Activated T-cell treated with anti-CD3 and anti-CD28 coated beads, Interleukin-2, amount 50 U/mL, for 72 hours (primary cell): ENCODE measurements at places on chromosomes 5 and 9. TPM values are rescaled to one million over a fixed set of nuclear protein-coding genes. Genes with fewer than 3 reads are reported as not detected.

DNA sequence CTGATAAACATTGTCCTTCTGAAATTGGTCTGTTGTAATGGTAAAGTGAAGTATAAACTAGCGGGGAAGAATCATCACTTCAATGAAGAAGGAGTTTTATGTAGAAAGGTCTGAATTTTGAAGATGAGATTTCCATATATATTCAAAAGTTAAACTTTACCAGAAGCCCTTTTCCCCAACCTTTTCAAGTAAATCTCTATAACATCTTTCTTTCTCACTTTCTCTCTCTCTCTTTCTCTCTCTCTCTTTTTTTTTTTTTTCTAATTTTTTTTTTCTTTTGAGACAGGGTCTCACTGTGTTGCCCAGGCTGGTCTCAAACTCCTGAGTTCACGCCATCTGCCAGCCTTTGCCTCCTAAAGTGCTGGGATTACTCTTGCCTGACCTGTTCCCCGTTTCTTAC is 78.7 kb downstream of the NSD1 start:
- no peak for DNase-seq

- DNase-seq: no peak
Observed at GRCh38 chr9:112408819-112409218, 28.9 kb downstream of the HSDL2 start.

DNA sequence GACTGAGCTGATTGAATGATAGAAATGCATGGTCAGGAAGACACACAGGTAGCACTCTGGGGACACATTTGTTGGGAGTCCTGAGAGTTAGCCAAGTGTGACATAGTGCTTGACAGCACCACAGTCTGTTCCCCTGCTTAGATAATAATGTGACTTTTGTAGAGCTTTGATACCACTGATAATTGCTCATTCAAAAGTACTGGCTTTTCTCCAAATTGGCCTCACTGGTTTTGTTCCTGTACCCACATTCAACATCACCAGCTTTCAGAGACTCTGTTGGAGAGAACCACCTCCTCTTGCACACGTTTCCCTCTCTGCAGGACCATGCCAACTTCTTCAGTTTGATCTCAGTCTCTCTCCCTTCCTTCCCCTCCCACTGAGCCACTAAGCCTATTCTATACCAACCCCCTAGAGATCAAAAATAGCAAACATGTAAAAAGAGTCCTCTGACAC is 52.5 kb upstream of the IL7R start:
- no peak for DNase-seq

DNA sequence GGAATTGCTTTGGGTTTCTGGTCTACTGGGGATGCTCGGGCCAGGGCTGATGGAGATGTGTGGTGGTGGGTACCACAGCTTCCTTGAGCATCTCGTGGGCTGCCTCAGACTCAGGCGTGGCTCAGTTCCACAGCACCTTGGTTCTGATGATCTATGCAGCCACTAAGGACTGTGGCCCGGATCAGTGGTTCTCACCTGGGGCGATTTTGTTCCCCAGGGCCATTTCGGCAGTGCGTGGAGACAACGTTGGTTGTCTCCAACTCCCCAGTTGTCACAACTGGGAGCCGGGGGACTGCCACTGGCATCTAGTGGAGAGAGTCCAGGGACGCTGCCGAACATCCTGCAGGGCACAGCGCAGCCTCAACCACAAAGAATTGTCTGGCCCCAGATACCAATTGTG is 47.7 kb downstream of the FGF18 start:
- no peak for DNase-seq

GRCh38 chr9:126872516-126872915 is 12.1 kb downstream of the ZBTB34 start:
- DNase-seq: no peak

DNA sequence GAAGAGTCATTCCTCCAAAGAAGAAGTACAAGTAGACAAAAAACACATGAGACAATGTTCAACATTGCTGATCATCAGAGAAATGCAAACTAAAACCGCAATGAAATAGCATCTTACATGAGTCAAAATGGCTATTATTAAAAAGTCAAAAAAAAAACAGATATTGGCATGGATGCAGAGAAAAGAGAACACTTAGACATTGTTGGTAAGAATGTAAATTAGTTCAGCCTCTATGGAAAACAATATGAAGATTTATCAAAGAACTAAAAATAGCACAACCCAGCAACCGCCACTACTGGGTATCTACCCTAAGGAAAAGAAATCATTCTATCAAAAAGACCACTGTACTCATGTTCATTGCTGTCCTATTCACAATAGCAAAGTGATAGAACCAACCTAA is 157.5 kb downstream of the CHSY3 start:
- DNase-seq: no peak

DNA sequence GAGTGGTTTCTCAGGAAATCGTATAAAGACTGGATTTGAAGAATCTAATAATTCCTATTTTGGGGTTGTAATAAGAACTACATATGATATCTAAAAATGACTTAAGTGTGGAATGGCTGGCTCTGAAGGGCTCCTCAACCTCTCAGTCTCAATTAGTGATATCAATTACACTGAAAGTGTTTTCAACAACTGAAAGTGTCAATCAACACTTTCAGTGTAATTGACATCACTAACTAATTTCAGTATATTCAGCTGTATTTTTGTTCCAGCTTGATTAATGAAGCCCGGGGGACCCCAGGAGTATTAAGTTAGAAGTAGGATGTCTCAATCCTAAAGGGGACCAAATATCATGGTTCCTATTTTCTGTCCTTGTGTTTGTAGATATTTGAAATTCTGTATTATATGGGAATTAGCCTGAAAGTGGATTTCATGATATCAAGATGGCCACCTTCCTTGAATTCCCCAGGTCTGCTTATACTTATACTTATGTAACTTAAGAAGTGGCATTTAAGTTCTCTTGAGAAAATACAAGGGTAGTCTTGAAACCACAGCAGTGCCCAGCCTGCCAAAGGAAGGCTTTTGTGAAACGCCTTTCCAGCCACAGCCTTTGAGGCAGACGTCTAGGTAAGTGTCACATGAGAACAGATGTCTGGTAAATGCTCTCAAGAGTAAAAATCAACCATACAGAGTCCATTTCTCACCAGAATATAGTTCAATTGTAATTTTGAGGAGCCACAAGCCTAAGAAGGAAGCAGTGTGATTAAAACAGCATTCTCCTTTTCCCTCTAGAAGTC is 4.6 kb downstream of the BASP1 start:
- no peak for DNase-seq

- no peak for DNase-seq
Observed at GRCh38 chr5:118891252-118891651, 97.1 kb downstream of the DTWD2 start.

DNA sequence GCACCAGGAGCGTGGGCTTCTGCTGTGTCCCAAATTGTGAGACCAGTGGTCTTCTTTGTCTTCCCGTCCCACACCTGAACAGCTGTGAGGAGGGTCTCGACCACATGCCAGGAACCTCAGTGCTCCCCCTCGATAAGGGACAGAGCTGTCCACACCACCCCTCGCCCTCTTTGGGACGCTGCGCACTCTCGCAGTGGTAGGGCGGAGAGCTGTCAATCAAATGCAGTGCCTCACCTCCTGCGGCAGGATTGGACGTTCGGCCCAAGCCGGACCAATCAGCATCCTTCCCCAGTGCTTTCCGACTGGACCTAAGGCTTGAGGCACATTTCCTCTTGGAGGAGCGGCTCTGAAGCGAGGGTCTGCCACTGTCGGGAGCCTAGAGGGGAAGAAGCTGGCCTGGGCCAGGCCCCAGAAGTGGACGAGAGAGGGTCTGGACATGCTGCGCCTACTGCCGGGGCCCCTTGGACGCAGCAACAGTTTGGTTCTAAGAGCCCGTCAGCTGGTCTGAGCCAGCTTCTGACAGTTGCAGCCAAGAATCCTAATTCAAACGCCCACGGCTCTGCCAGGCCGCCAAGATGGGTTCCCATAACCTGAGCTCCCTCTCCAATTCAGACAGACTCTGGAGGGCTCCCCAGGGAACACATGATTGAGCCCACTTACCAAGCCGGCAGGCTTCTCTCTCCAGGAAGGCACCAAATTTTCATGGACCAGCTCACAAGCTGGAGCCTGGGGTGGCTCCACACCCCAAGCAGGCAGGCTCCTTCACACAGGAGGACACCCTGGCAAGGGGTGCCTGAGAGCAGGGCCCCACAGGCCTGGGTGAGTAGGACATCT is 28.1 kb upstream of the ADAMTS2 start:
- DNase-seq: no peak

DNA sequence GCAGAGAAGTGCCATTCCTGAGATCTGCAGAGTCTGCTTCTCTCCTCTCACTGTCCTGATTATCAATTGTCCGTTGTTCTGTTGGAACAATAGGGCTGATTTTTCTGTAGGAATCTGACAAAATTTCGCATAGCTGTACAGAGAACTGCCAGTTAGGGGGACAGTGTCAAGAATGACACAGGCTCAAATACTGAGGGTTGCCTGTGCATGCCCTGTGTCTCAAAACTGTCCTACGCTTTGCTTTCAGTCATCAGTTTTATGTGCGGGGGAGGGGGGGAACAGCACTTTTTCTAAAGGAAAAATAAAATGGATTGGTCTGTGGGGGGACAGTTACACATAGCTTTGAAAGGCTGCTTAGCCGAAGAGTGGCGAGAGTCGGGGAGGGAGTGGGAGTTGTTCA is 248.6 kb downstream of the PDZD2 start:
- no peak for DNase-seq

DNA sequence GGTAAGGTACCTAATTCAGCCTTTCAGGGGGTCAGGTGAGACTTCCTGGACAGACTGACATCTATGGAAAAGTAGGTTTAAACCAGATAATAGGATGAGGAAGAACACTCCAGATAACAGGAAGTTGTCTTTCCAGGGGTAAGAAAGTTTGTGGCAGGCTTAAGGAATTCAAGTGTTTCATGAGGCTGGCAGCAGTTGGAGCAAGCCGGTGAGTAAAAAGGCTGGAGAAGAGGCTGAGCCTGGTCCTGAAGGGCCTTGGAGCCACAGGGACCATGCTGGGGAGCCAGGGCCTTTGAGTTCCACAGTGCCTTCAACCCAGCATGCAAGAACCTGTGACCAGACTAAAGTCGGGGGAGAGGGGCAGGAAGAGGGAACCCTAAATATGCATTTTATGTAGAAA is 353.4 kb downstream of the SPOCK1 start:
- DNase-seq: no peak

- DNase-seq: no peak
Observed at GRCh38 chr5:34487956-34488355, 168.2 kb upstream of the RAI14 start.

DNA sequence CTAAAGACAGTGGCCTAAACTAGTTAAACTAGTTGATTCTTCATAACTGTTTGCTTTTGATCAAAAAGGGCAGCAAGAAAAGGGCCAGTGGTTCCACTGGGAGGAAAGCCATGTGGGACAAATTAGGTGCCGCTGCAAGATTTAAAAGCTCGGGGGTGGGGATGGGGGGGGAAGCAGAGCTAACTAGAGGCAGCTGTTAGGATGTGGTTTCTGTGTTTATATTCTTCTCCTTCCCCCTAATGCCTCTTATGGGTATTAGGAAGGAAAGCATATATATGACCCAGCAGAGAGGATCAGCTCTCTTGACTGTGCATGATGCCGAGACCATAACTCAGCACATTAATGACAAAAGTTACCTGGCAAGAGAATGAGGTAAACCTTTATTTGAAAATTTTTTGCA is 65.7 kb downstream of the EFNA5 start:
- no peak for DNase-seq

- DNase-seq: no peak
Observed at GRCh38 chr5:142491270-142491669, 166.4 kb upstream of the SPRY4 start.

DNA sequence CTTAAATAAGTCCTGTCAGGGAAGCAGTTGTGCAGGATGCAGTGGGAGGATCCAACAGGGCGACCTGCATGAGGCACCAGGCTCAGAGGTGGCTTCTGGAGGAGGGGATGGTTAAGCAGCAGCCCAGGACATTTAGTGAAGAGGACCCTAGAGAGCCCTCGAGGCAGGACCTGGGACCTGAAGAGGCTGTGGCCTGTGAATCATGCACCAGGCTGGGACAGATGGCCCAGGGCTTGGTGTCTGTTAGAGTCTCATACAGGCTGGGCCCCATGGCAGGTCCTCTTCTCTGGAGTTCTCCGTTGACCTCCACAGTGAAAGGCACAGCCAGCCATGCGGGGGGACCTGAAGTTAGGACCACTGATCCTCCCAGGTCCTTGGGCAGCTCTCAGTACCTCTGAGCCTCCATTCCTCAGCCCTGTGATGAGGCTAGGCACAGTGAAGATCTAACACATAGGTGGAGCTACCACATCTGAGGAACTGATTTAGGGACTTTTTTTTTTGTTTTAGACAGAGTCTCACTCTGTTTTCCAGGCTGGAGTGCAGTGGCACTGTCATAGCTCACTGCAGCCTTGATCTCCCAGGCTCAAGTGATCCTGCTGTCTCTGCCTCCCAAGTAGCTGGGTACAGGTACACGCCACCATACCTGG is 60.8 kb upstream of the GARNL3 start:
- DNase-seq: no peak

GRCh38 chr5:112367400-112367799 is 51.7 kb downstream of the EPB41L4A start:
- DNase-seq: no peak

DNA sequence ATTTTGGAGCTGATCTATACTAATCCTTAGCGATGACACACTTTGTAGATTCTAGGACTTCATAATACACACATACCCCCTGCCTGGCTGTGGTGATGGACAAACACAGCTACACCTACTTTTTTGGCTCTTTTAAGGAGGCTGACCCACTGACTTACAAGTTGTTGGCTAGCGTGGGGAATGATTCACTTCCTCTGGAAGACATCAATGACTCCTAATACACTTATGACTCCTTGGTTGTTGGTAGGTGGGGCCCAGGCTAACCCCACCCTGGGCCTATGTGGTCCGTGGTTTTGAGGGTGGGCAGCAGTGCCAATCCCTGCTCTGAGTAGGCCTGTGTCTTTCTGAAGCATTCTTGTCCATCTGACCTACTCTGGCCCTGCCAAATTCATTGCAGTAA is 144.4 kb downstream of the SLC12A2 start:
- peak; percentile 11 for DNase-seq

- no peak for DNase-seq
Observed at GRCh38 chr5:5278815-5279381, 138.8 kb downstream of the ADAMTS16 start.

- DNase-seq: no peak
Observed at GRCh38 chr9:108956631-108957026, 22.4 kb downstream of the ABITRAM start.

FCN2 gene
- total RNA-seq: not detected

PDZD2 gene
- total RNA-seq: not detected

SCGB3A2 gene
- not detected for total RNA-seq

BTF3 gene
- 1,036 TPM for total RNA-seq

CTSL gene
- total RNA-seq: 2.4 TPM

ADRB2 gene
- 0.60 TPM for total RNA-seq

VLDLR gene
- total RNA-seq: 18.0 TPM

RASEF gene
- not detected for total RNA-seq

TEX48 gene
- total RNA-seq: 1.7 TPM

JADE2 gene
- total RNA-seq: 87.0 TPM

MYMK gene
- not detected for total RNA-seq

APC gene
- total RNA-seq: 22.7 TPM

PCDHB9 gene
- total RNA-seq: 0.05 TPM
